ENCODE measurements at places on chromosomes 2 and 18. TPM values are rescaled to one million over a fixed set of nuclear protein-coding genes. Genes with fewer than 3 reads are reported as not detected.
A peak's percentile ranks its signal among the peaks of the same experiment; 100 is the strongest.

- no peaks in the 10 kb centered on the region for H3K27me3 ChIP-seq
- peaks cover 27% of the 10 kb centered on the region for H3K4me1 ChIP-seq
- no peak overlapping the region for H3K27ac ChIP-seq
- no peak overlapping the region for H3K4me3 ChIP-seq
Observed at GRCh38 chr2:172328103-172328841, 99.1 kb upstream of the ITGA6 start.

The B3GNT7 gene
- 2.2 TPM for total RNA-seq

The PPP1R1C gene
- total RNA-seq, result 35.9 TPM

- no peak overlapping the region for H3K4me3 ChIP-seq
- no peaks in the 10 kb centered on the region for H3K36me3 ChIP-seq
- no peak overlapping the region for H3K27ac ChIP-seq
- no peak for DNase-seq
- H3K27me3 ChIP-seq, result no peaks in the 10 kb centered on the region
Observed at GRCh38 chr2:17223211-17223610, 295.0 kb downstream of the RAD51AP2 start.

- no peak overlapping the region for H3K27ac ChIP-seq
- H3K36me3 ChIP-seq, result no peaks in the 10 kb centered on the region
- H3K4me3 ChIP-seq, result no peak overlapping the region
- H3K4me1 ChIP-seq, result no peaks in the 10 kb centered on the region
- DNase-seq, result no peak
Observed at GRCh38 chr2:55844986-55845385, 78.6 kb downstream of the EFEMP1 start.

DNA sequence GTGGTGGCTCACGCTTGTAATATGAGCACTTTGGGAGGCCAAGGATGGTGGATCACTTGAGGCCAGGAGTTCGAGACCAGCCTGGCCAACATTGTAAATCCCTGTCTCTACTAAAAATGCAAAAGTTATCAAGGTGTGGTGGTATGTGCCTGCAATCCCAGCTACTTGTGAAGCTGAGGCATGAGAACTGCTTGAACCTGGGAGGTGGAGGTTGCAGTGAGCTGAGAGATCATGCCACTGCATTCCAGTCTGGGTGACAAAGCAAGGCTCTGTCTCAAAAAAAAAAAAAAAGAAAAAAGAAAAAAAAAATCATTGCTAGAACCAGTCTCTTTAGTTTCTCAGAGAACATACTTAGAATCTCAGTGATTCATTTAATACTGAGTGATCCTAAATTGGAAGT lies 217.1 kb downstream of the DYM start:
- H3K27ac ChIP-seq, result no peak overlapping the region
- no peaks in the 10 kb centered on the region for H3K4me1 ChIP-seq
- H3K4me3 ChIP-seq, result no peak overlapping the region
- peaks cover 5% of the 10 kb centered on the region for H3K36me3 ChIP-seq

The REG1A gene
- 0.14 TPM for total RNA-seq

- peak overlapping the region; percentile 84 for H3K4me3 ChIP-seq
- peaks cover 13% of the 10 kb centered on the region for H3K4me1 ChIP-seq
- no peaks in the 10 kb centered on the region for H3K36me3 ChIP-seq
- no peak overlapping the region for H3K27ac ChIP-seq
- DNase-seq, result no peak
- peaks cover 56% of the 10 kb centered on the region for H3K27me3 ChIP-seq
Observed at GRCh38 chr2:221571551-221572218, 419 bp downstream of the EPHA4 start.

DNA sequence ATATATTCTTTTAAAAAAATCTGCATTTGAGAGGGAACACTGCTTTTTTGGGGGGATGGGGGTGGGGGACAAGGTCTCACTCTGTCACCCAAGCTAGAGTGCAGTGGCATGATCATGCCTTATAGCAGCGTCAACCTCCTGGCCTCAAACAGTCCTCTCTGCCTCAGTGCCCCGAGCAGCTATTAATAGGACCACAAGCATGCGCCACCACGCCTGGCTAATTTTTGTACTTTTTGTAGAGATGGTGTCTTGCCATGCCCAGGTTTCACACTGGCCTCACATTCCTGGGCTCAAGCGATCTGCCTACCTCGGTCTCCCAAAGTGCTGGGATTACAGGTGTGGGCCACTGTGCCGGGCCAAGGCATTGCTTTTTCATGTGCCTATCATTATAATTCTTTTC lies 154.2 kb downstream of the ATAD2B start:
- H3K4me1 ChIP-seq, result no peaks in the 10 kb centered on the region
- H3K27me3 ChIP-seq, result no peaks in the 10 kb centered on the region
- H3K27ac ChIP-seq, result no peak overlapping the region
- no peak overlapping the region for H3K4me3 ChIP-seq

DNA sequence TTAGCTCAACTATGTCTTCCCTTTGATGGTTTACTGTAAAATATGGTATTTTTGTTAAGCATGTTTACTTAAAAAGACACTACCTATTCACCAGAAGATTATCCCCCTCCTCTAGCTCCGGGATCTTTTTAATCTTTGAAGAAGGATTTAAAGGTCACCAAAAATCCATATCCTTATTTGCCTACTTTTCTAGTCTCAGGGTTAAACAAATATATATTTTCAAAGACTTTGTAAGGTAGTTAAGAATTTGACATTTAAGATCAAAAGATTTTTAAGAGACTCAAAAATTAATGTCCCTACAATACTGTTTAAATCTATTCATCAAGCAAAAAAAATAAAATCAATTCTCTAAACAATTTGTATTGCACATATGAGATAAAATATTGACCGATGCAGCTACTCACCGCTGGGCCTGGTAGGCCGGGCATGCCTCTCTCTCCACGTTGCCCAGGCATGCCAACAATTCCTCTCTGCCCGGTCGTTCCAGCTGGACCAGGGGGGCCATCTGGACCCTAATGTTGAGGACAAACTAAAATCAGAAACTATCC lies 76.1 kb downstream of the COL3A1 start:
- no peak overlapping the region for H3K27ac ChIP-seq
- H3K4me1 ChIP-seq, result no peaks in the 10 kb centered on the region
- no peak for DNase-seq
- H3K27me3 ChIP-seq, result no peaks in the 10 kb centered on the region
- no peaks in the 10 kb centered on the region for H3K36me3 ChIP-seq

DNA sequence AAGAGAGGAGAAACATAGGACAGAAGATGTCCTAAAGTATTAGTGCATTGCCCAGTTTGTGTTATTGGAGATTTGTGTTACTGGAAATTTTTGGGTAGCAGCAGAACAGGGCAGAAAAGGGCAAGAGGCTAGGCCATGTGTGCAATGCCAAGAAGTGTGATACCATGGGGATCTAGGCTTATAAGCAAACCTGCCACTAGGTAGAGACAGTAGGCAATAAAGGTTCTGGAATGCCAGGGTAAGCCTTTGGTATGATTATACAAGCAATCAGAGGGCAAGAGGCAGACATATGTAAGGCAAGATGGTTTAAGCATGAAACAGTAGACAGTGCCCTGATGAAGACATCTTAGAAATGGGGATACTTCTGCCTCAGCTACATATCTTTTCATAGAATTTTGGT lies 12.3 kb upstream of the CERS6 start:
- no peaks in the 10 kb centered on the region for H3K36me3 ChIP-seq
- peaks cover 9% of the 10 kb centered on the region for H3K4me1 ChIP-seq
- no peaks in the 10 kb centered on the region for H3K27me3 ChIP-seq
- no peak overlapping the region for H3K27ac ChIP-seq
- H3K4me3 ChIP-seq, result no peak overlapping the region

DNA sequence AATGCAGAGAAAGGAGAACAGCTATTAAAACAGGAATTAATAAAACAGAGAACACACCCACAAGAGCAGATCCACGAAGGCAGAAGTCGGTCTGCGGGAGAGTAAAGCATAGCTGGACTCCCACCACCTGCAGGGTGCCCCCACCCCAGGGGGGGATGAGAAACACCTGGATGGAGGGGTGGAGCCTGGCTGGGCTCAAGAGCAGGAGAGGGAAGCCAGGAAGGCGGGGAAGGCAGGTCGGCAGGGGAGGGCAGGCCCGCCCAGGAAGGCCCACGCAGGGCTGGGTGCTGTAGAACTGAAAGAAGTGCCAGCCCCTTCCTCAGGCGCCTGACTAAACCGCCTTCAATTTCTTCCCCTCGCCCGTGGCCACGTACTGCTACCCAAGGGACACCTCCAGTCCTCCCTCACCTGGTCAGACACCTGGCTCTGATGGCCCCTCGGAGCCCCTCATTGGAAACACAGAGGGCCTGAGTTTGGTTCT lies 175.4 kb downstream of the HDAC4 start:
- H3K36me3 ChIP-seq, result no peaks in the 10 kb centered on the region
- DNase-seq, result no peak
- H3K4me1 ChIP-seq, result peaks cover 93% of the 10 kb centered on the region

DNA sequence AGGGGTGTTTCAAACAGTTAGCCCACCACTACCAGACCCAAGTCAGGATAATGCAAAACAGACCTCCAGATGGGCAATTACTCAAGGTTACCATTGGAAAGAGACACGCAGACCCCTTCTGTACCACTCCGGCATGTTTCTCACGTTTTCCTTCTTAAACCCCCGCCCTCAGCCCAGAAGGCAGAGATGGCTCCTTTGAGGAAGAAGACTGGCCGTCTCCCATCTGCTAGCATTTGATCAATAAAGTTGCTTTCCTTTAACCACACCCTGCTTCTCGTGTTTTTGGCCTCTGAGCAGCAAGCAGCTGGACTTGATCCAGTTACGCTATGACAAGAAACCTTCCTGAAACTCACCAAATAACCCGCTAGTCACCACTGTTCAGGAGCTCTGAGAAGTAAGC lies 1012.4 kb upstream of the GYPC start:
- H3K36me3 ChIP-seq, result no peaks in the 10 kb centered on the region
- H3K27ac ChIP-seq, result no peak overlapping the region
- no peaks in the 10 kb centered on the region for H3K4me1 ChIP-seq
- H3K27me3 ChIP-seq, result no peaks in the 10 kb centered on the region

The RNF181 gene
- total RNA-seq, result 180 TPM

The IL18R1 gene
- total RNA-seq, result 7.5 TPM

DNA sequence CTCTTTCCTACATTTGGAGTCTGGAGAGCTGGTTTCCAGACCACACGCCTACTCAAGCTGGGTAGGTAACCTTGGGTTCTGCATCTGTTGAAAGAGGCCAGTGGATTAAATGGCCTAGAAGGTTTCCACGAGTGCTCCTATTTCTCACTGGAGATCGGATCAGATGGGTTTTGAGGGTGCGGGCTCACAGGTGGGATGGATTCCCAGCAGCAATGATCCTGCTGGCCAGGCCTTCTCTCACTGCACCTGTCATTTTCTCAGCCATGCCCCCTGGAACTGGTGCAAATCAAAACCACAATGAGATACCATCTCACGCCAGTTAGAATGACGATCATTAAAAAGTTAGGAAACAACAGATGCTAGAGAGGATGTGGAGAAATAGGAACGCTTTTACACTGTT lies 747.5 kb upstream of the RAB6C start:
- H3K27me3 ChIP-seq, result no peaks in the 10 kb centered on the region
- no peaks in the 10 kb centered on the region for H3K36me3 ChIP-seq
- no peaks in the 10 kb centered on the region for H3K4me1 ChIP-seq
- DNase-seq, result no peak
- no peak overlapping the region for H3K27ac ChIP-seq

The CHRND gene
- 0.57 TPM for total RNA-seq

DNA sequence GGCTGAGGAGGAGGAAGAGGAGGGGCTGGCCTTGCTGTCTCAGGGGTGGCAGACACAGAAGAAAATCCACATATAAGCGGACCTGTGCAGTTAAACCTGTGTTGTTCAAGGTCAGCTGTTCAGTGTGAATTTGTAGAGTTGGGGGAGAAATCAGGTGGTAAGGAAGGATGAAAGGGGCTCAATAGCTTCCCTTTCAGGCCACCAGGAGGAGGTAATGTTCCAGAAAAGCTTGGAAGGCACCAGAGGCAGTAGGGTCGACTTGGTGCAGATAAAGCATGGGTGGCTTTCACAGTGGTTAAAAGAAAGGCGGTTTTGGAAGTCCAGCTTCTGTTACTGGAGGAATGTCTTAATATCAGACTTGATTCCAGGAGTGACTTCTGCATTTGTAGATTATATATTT lies 167.4 kb downstream of the THSD7B start:
- no peak for DNase-seq
- no peak overlapping the region for H3K4me3 ChIP-seq
- H3K27me3 ChIP-seq, result no peaks in the 10 kb centered on the region
- no peaks in the 10 kb centered on the region for H3K4me1 ChIP-seq
- H3K27ac ChIP-seq, result no peak overlapping the region
- H3K36me3 ChIP-seq, result no peaks in the 10 kb centered on the region

DNA sequence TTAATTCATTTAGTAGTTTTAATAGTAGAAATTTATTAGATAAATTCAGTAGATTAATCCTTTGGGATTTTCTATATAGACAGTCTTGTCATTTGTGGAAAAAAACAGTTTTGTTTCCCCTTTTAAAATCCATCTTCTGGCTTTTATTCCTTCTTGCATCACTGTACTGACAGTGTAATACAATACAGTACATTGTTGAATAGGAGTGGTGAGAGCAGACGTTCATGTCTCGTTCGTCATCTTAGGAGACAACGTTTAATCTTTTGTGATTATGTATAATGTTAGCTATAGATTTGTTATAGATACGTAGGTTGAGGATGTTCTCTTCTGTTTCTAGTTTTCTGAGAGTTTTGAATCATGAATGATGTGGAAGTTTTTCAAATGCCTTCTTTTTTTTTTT lies 61.8 kb downstream of the NCOA1 start:
- no peaks in the 10 kb centered on the region for H3K4me1 ChIP-seq
- H3K27ac ChIP-seq, result no peak overlapping the region
- peaks cover 4% of the 10 kb centered on the region for H3K36me3 ChIP-seq
- H3K27me3 ChIP-seq, result no peaks in the 10 kb centered on the region

DNA sequence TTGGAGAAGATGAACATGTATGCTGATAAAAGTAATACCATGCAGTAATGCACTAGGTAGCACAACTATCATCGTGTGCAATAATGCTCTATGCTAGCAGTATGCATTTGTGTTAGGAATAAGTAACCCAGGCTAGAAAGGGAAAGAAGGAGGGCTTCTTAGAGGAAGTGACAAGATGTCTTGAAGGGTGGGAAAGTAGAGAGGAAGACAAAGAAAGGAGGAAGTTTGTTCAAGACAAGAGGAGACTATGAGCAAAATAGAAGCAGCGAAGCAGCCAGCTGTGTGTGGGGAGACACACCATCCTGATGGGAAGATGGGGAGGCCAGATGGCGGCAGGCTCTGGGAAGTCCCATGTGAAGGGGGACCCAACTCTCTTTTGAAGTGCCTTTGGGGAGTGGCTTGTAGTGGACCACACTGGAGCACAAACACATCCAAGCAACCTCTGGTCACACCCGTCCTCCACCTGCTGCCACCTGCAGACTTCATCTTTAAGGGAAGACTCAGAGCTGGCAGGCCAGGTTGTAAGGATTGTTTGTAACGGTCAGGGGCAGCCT lies 39.9 kb upstream of the INHBB start:
- DNase-seq, result no peak
- peaks cover 9% of the 10 kb centered on the region for H3K4me1 ChIP-seq
- no peak overlapping the region for H3K27ac ChIP-seq
- H3K27me3 ChIP-seq, result no peaks in the 10 kb centered on the region
- H3K36me3 ChIP-seq, result no peaks in the 10 kb centered on the region
- no peak overlapping the region for H3K4me3 ChIP-seq

DNA sequence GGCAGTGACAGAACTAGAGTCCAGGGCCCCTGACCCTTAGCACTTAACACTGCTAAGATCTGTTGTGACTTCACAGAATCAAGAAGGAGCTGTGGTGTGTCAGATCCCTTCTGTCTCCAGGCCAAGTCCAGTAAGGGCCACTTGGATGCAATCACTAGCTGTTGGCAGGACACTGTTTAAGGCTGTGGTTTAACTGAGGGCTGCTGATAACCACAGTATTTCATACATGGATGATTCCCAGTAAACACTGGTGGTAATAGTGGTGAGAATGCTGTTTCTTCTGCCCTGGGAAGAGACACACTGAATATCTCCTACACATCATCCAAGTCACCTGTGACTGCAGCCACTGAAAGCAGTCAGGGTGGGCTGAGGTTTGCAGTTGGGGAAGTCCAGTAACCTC lies 77.7 kb upstream of the FBXO11 start:
- H3K4me3 ChIP-seq, result no peak overlapping the region
- no peaks in the 10 kb centered on the region for H3K27me3 ChIP-seq
- H3K27ac ChIP-seq, result no peak overlapping the region
